ENCODE measurements at places on chromosomes 5 and 9.

DNA sequence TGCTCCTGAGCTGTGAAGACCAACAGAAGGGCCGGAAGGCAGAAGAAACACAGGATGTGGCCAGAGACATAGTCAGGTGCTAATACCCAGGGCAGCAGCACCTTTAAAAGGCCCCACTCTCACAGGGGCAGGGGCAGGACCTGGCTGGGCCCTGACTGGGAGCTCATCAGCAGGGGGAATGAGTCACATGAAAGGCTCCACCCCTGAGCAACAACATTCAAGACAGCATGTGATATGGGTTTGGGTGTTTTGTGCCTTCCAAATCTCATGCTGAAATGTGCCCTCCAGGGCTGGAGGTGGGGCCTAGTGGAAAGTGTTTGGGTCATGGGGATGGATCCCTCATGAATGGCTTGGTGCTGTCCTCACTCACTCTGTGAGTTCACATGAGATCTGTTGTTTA is 181.7 kb downstream of the ERCC6L2 start:
- DNase-seq, result no peak

- no peak for DNase-seq
Measured at GRCh38 chr5:121974261-121974660, 12.5 kb downstream of the SRFBP1 start.

GRCh38 chr5:131242728-131243255 is 21.1 kb upstream of the CDC42SE2 start:
- no peak for DNase-seq

DNA sequence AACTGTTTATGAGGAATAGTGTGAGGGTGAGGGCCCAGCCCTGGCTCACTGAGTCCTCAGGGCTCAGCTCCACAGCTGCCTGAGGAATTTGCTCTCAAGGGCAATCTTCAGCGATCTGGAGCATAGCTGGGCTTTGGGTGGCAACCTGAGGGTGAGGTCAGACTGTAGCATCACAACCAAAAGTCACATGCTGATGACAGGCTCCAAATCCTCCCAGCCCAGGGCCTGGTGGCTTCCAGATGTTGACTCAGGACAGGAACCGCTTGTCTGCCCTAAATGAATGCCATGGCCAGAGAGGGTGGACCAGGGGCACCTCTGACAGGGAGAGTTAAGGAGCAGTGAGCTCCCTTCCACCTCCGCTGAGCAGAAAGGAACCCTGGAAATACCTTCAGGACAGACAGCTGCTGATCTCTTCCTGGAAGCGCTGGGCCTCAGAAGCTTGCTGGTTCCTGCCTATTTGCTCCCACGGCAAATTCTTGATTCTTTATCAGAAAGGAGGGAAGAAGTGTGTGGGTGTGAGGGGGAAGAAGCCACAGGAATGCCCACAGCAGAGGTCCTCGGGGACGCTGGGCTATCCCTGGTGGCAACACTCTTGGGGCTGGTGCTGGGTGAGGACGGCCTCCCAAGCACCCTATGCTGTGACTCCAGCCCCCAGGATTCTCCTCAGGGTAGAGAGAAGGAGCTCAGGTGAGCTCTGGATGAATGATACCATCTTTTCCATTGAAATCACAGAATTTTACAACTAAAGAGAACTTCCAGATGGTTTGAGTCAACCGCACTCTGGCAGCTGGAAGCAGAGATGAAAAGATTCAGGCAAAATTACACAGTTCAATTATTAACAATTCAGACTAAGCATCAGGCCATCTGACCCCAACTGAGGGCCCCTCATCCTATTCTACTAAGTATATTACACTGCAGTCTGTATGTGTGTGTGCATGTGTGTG is 13.8 kb upstream of the CTSL start:
- DNase-seq, result no peak

GRCh38 chr5:74772359-74772758 is 5.3 kb downstream of the NSA2 start:
- no peak for DNase-seq

- no peak for DNase-seq
Measured at GRCh38 chr5:164861610-164862009, 1356.2 kb downstream of the MAT2B start.

GRCh38 chr9:128470560-128470959 is 14.8 kb downstream of the ODF2 start:
- DNase-seq, result no peak

DNA sequence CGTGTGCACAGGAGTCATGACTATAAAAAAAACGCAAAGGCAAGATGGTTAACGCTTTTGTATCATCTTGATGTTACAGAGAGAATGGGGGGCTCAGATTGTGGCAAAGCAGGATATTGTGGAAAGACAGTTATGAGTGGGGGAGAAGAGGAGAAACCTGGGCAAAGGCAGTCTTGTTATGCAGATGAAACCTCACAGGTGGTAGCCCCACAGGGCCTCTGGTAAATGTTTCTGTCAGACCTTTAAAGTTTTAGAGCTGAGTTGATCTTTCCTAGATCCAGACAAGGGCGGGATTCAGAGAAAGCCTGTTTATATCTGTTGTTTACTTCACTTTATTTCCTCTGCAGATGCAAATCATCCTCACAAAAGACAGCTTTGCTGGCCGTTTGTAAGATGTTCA is 55.2 kb downstream of the C9orf85 start:
- no peak for DNase-seq

DNA sequence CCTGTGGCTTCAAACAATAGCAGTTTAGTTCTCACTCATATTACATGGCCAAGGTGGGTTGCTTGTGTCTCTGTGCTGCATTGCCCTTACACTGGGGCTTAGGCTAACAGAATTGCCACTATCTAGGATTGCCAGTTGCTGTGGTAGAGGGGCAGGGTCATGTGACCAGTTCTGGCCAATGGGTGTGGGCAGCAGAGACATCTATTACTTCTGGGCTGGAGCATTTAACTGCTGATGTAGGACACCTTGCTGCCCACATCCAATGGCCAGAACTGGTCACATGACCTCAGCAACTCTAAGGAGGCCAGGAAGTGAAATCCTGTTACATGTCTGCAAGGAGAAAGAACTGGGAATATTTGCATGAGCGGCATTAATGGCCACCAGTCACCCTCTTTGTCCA is 199.3 kb downstream of the C9orf152 start:
- DNase-seq, result no peak

DNA sequence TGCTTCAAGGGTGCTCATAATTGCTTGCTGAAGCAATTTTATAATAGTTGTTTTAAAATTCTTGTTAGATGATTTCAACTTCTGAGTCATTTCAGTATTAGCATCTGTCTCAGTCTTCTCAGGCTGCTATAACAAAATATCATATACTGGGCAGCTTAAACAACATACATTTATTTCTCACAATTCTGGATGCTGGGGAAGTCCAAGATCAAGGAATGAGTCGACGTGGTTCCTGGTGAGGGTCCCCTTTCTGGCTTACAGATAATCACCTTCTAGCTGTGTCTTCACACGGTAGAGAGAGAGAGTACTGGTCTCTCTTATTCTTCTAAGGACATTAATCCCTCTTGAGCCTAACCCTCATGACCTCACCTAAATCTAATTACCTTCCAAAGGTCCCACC is 160.4 kb downstream of the SIL1 start:
- no peak for DNase-seq

GRCh38 chr5:36948650-36949049 is 72.1 kb downstream of the NIPBL start:
- DNase-seq, result no peak

DNA sequence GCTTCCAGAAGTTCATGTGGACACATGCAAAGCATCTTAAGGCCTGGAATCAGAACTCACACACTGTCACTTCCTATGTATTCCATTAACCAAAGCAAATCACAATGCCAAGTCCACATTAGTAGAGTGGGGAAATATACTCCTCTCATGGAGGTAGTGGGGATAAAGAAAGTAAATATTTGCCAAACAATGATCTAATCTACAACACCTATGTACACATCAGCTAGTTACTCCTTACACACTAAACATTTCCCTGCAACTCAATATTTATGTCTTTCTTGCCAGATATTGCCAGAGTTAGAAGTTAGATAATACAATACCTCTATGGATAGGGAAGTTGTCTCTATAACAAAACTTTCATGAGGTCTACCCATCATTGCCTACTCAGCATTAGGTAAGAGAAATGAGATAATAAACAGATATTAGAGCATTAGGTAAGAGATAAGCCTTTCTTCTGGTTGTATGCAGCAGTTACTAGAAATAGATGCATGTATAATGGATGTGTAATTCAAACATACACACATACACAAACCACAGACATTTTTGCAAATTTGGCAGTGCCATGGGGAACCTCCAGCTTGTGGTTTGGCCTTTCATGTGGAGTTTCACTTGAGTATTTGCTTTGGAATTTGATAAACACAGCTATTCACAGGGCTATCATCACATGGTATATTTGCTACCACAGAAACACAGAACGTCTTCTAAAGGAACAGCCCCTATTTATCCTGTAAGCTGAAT is 196.5 kb downstream of the TLE1 start:
- no peak for DNase-seq

DNA sequence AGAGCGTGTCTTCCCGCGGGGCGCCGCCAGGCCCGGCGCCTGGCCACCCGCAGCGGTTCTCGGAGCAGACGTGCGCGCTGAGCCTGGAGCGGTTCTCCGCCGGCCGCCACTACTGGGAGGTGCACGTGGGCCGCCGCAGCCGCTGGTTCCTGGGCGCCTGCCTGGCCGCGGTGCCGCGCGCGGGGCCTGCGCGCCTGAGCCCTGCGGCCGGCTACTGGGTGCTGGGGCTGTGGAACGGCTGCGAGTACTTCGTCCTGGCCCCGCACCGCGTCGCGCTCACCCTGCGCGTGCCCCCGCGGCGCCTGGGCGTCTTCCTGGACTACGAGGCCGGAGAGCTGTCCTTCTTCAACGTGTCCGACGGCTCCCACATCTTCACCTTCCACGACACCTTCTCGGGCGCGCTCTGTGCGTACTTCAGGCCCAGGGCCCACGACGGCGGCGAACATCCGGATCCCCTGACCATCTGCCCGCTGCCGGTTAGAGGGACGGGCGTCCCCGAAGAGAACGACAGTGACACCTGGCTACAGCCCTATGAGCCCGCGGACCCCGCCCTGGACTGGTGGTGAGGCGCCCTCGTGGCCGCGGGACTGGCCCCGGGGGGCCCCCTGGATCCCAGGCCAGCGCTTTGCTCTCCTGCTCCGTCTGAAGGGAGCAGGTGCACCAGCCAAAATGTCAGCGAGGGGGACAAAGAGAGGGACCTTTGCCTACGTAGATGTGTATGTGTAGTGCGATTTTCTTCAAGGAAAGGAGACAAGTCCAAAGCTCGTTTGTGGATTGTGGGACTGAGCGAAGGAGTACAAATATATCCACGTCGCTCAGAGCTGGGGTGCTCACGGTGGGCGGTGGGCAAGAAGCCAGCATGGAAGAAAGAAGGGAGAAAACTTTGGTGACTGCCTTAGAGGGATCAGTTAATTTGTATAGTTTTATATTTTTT is 19.5 kb downstream of the BTNL9 start:
- DNase-seq, result no peak

Measured in NCI-H446 (cell line).